ENCODE measurements at places on chromosomes 16 and 17.
A peak's percentile ranks its signal among the peaks of the same experiment; 100 is the strongest.

GRCh38 chr17:59892251-59892923, 356 bp downstream of the TUBD1 start:
- no peak for DNase-seq

DNA sequence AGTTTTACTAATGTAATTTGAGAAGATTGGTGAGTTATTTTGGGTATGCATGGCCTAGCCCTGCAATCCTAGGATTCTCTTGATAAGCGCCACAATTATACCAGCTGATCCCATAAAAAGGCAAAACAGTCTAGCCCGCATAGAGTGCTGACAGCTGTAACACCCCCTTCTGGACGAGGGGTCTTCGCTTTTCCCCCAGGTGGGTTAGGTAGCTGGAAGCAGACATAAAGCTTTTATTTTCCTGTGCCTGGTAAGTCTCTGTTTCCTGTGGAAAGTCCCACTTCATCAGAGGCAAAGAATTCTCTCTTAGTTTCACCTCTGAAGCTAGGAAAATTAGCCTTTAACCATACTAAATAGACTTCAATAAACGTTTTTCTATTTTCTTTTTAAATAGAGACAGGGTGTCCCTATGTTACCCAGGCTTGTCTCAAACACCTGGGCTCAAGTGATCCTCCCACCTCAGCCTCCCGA, 108.3 kb downstream of the YPEL2 start:
- DNase-seq: no peak

DNA sequence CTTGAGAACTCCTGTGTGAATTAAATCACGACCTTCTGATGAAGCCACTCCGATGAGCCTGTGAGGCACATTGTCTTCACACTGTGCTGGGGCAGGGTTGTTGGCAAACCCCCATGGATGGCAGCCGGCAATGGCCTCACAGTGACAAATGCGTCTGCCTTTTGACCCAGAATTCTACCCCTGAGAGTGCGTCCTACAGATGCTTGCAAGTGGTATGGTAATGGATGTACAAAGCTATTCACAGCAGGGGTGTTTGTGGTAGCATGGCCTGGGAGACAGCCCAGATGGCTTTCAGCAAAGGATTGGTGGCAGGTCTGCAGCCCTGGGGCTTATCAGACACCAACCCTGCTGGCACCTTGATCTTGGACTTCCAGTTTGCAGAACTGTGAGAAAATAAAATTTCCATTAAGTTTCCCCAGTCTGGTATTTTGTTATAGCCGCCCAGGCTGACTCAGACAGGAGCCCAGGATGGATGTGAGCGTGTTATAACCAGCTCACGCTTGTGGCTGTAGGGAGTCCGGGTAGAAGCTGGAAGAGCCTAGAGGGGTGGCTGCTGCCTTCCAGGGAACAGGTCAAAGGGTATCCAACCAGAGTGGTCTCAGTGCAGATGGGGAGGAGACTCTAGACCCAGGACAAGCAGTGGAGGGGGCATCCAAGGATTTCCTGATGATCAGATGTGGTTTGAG, 10.1 kb downstream of the AFMID start:
- DNase-seq: no peak

- no peak for DNase-seq
These were observed 97.2 kb downstream of the TBC1D16 start for GRCh38 chr17:79938336-79939093.

- DNase-seq: no peak
These were observed 8.7 kb downstream of the CCDC47 start for GRCh38 chr17:63764716-63765115.

DNA sequence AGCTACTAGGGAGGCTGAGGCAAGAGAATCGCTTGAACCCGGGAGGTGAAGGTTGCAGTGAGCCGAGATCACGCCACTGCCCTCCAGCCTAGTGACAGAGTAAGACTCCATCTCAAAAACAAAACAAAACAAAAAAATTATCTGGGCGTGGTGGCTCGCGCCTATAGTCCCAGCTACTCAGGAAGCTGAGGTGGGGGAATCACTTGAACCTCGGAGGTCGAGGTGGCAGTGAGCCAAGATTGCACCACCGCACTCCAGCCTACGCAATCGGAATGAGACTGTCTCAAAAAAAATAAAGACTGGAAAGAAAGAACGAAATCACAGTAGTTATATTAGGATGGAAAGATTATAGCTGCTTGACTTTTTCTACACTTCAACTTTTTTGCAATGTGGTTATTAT, 18.9 kb downstream of the COG1 start:
- DNase-seq: peak; percentile 20

GRCh38 chr17:48617471-48618255, 2.6 kb upstream of the HOXB8 start:
- no peak for DNase-seq

All from activated CD4-positive, alpha-beta T cell treated with anti-CD3 and anti-CD28 coated beads for 1 hour (primary cell).